ENCODE measurements at places on chromosomes 5 and 9.

DNA sequence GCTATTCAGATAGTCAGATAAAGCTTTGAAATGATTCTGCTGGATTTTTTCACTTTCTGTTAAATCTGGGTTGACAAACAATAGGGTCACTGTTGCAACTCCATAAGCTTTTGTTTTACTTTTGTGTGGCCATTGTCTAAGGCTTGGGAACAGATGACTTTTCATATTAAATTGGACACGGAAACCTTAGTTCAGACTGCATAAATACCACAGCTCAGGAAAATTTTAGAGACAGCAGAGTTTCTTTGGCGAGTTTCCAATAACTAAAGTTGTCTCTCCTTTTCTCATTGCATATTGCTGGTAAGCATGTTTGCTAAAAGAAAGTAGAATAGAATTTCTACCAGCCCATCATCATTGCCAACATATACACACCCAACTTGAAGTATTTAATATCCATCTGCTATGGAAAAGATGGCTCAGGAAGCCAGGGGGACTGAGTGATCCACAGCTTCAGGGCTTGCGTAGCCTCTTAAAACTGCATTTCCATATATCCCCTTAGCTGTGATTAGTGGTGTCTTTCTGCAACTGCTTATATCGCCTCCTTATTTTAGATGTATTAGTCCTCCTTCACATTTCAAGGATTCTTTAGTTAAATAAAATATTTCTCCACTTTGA, 168.2 kb downstream of the ARHGAP26 start:
- no peak for DNase-seq

GRCh38 chr9:17045381-17045940, 89.4 kb upstream of the CNTLN start:
- no peak for DNase-seq

DNA sequence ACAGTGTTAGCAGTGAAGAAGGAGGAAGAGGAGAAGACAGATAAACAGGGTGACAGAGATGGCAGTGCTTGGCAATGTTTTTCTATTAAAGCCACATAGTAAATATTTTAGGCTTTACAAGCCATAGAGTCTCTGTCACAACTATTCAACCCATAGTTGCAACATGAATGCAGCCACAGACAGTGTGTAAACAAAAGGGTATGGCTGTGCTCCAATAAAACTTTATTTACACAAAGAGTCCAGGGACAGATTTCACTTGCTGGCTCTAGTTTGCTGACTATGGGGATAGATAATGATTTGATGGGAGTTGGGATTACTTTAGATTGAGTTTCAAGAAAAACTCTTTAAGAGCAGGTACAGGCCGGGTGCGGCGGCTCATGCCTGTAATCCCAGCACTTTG, 224.8 kb upstream of the SEMA6A start:
- no peak for DNase-seq

GRCh38 chr9:79430619-79431018, 141.1 kb upstream of the TLE4 start:
- DNase-seq = no peak

GRCh38 chr9:4193391-4193790, 106.5 kb downstream of the GLIS3 start:
- no peak for DNase-seq

GRCh38 chr5:107610798-107611197, 59.9 kb downstream of the EFNA5 start:
- DNase-seq = no peak

GRCh38 chr5:76351577-76351976, 51.5 kb upstream of the IQGAP2 start:
- no peak for DNase-seq

- DNase-seq = no peak
Measured at GRCh38 chr5:141954194-141954593, 3.8 kb downstream of the PCDH12 start.

DNA sequence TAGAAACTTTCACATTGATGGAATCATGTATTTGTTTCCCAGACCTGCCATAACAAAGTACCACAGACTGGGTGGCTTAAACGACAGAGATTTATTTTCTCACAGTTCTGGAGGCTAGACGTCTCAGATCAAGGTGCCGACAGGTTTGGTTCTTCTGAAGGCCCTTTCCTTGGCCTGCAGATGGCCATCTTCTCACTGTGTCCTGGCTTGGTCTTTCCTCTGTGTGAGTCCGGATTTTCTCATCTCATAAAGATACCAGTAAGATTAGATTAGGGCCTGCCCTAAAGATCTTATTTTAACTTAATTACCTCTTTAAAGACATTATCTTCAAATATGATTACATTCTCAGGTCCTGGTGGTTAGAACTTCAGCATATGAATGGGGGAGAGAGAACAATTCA, 5.8 kb downstream of the USP20 start:
- DNase-seq = no peak

DNA sequence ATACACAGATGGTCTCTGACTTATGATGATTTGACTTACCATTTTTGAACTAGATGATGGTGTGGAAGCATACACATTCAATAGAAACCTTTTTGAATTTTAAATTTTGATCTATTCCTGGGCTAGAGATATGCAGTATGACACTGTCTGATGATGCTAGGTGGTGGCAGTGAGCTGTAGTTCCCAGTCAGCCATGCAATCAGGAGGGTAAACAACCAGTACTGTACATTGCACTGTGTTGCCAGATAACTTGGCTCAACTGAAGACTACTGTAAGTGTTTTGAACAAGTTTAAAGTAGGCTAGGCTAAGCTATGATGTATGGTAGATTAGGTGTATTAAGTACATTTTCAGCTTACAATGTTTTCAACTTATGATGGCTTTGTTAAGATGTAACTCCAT, 859.1 kb upstream of the ARRDC3 start:
- no peak for DNase-seq

GRCh38 chr5:176365351-176366231, at the start of gene ARL10:
TSS of gene ARL10 (plus strand) at chr5:176365487. CDS start at chr5:176365564, 77 bp downstream.
- no peak for DNase-seq

- no peak for DNase-seq
Measured at GRCh38 chr9:1492156-1492555, 442.0 kb downstream of the DMRT2 start.

DNA sequence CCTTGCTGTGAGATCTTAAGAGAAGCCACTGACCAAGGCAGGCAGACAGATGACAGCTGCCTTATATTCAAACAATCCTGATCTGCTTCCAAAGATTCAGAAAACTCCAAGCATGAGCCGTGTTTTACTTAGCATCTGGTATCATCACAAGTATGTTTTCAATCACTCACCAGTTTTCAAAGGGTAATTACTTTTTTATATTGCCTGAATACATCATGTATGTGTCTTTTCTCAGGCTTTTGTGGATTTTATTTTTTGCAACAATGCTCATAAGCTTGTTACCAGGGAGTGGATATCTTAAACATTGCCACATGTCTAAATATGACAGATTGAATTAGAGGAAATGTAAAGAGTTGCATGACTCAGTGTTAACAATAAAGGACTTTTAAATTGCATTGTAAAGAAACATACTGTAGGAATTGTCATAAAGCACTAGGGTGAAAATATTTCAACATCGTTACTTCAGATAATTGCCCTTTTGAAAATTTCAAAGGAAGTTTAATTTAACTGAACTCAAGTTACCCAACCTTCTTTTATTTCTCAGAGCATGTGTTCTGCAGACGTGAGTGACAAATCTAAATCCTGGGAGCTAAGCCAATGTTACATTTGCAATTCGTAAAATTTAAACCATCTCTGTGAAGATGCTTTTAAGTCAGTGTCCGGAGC, 326.1 kb downstream of the PLK2 start:
- DNase-seq = no peak

- no peak for DNase-seq
Measured at GRCh38 chr9:99561961-99562565, 259.6 kb upstream of the NR4A3 start.

GRCh38 chr9:110599468-110599867, 19.9 kb upstream of the SVEP1 start:
- DNase-seq = no peak

DNA sequence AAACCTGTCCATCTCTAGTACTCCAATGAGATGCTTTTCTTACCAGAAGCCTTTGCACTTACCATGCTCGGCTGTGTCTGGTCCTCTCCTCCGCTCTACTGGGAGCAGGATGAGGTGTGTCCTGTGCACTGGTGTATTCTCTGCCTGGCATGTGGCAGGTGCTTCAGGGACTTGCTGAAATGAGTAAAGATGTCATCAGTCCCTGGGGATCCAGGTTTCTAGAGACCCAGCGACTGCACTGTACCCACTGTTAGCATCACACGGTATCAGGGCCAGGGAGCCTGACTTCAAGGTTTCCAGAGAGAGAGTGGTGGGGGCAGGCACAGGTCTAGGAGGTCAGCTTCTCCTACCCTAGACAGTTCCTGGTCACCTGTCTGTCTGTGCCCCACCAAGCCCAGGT, 10.5 kb downstream of the PTTG1 start:
- no peak for DNase-seq

DNA sequence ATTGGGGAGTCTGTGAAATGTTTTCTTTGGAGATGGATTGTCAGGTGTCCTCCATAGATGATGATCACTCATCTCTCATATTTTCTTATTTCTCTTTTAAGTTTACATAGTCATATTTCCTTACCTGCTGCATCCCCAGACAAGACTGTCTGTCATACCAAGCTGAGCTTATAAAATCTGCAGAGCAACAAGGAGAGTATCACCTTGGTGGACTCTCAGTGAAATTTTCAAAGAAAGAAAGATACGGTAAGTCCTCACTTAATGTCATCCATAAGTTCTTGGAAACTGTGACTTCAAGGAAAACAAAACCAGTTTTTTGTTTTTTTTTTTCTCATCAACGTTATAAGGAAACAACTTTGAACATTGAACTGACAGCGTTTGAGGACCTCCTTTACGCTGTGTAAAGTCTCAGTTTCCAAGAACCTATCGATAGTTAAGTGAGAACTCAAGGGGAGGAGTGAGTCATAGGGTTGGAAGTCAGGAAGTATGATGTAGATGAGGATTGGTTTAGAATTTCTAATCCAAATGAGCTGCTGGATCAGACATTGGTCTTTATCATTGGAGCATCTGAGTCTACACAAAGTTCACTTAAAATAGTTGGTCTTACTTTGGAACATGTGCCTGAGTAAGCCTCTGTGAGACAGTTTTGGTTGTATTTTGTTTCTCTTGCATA, 45.5 kb downstream of the SPIN1 start:
- no peak for DNase-seq

GRCh38 chr9:32738501-32739172, 44.7 kb upstream of the TMEM215 start:
- DNase-seq = no peak

GRCh38 chr9:88724331-88724730, 189.4 kb downstream of the NXNL2 start:
- no peak for DNase-seq

GRCh38 chr5:81115261-81115660, 117.9 kb upstream of the CKMT2 start:
- DNase-seq = no peak

DNA sequence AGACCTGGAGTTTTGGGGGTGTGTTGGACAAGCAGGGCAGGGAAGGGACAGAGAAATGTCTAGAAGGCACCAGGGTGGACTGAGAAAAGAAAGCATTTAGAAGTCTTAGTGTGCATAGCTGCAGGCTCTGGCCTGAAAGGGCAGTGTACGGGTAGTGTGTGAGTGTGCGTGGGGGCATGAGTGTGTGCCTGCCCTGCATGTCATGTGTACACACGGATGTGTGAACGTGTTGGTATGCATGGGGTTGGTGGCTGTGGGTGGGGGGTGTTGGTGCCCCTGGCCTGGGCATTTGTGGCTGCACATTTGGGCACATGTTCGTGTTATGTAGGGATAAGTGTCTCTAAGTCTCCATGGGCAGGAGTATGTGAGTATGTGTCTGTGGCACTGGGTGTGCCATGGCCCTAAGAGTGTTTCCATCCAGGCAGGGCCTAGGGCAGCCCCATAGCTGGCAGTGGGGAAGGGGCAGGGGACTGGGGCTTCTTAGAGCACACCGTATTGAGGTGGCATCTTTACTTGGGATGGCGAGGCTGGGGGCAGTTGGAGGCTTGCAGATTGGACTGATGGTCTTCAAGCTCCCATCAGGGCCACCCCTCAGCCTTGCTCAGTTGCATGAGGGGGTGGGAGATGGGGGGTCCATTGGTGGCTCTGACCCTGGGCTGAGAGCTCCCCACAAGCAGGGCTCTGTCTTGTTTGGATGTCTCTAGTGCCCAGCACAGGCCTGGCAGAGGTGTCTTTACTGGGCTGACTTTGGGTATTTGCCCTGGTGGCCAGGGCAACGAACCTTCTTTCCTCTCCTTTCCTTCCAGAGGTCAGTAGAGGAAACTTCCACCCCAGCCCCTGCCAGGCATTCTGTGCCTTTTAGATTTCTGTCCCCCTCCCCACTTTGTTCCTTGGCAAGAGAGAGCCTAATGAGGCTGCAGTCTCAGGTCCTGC, 15.0 kb downstream of the PSD2 start:
- no peak for DNase-seq

DNA sequence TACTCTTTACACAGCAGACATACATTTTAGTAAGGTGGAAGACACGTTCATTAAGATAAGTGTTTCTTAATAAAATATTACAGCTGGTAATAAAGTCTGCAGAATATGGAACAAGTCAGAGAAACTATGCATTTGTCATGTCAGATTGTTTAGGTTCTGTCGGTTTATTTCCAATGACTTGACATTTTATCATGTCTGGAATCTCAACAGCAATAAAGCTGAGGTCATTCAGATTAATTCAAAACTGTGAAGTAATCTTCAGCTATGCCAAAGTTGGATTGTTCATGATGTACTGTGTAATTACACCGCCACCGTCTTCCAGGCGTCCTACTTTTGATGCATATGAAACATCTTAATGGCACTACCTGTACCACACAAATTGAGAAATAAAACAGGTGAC, 1032.6 kb downstream of the CDH12 start:
- DNase-seq = no peak

- DNase-seq = no peak
Measured at GRCh38 chr9:4762886-4763541, 22.0 kb upstream of the AK3 start.

DNA sequence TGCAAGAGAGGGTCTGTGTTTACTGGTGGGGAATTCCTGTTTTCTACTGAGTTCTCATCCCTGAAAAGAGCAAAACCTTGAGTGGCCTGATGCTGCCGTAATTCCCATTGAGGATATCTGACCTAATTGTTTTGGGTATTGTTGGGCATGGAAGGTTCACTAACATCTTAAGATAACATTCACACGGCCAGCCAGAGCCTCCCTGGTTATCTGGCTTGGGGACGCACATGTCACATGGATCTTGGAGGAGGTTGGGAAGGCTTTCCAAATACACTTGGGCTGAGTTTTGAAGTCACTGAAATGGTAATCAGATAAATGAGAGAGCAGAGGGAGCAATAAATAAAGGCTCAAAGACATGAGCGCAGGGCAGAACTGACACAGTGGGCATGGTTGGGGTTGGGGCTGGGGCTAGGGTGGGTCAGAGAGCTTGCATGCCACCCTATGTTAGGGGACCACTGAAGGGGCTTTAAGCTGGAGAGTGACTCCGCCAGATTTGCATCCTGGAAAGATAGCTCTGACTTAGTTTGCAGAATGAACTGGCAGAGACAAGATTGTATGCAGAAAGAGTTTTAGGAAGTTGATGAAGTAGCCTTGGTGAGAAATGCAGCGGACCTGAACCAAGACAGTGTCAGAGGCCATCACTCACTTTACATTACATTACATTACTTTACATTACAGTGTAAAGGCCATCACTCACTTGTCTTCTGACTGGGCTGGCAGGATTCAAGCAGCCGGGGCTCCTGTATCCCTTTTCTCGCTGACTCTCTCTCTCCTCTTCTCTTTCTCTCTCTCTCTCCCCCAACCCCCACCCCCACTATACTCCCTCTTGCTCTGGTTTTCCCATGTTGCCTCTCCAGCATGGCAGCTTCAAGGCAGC, 24.2 kb downstream of the SLC1A1 start:
- no peak for DNase-seq

GRCh38 chr9:97459326-97459725, 42.1 kb upstream of the TMOD1 start:
- DNase-seq = no peak
